Sciatic nerve (tissue), 2 donors: ENCODE measurements at places on chromosomes 6 and 20. TPM values are rescaled to one million over a fixed set of nuclear protein-coding genes. Genes with fewer than 3 reads are reported as not detected.

CEP162 gene
- total RNA-seq: 17.0 TPM

GRCh38 chr6:89828988-89829471, 650 bp upstream of the CASP8AP2 start:
- no peak for DNase-seq

ZNF831 gene
- total RNA-seq: 0.36 TPM

DNA sequence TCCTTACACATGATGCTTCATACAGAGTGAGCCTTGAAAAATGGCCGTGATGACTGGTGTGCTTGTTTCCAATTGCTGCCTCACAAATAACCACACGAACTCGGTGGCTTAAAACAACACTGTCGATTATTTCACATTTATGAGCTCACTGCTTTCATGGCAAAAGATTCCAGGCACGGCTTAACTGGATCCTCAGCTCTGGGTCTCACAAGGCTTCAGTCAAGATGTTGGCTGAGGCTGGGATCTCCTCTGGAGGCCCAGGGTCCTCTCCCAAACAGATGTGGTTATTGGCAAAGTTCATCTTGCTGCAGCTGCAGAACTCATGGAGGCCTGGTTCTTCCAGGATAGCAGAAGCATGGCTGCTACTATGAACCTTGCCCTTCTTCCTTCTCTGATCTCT, 144.6 kb downstream of the TFAP2C start:
- DNase-seq: no peak

GRCh38 chr20:33291830-33292355, 8.9 kb downstream of the BPIFB1 start:
- DNase-seq: peak; percentile 66

DNA sequence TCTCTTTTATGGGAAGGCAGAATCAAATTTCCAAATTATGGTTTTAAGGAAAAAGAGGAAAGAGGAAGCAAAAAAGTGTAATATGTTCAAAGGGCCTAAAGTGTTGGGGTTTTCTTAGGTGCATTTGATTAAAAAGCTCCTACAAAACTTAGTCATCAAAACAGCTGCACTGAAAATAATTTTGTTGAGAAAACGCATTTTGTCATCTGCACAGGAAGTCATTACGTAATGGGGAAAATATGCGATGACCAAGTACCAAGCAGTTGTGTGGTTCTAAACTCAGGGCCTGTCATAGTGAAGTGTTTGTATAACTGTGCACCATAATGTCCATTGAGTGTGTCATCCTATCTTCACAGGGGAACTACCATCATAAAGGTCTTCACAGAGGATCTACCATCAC, 15.6 kb downstream of the HAO1 start:
- DNase-seq: no peak

DNA sequence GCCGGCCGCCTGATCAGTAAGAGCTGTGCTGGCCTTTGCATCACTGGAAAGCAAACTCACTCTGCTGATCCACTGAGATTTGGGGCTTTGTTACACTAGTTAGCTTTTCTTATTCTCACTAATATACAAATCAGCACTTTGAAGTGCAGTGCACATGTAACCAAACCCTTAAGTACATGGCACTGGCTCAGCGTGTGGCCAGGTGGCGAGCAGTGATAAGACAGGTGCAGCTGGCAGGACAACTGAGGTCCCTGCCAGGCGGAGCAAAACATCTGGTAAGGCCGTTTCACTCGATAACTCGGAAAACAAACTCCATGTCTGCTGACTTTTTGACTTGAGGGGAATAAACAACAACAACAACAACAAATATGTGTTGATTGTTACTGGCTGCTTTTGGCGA, 11.0 kb downstream of the GFRA4 start:
- DNase-seq: peak; percentile 36

DNA sequence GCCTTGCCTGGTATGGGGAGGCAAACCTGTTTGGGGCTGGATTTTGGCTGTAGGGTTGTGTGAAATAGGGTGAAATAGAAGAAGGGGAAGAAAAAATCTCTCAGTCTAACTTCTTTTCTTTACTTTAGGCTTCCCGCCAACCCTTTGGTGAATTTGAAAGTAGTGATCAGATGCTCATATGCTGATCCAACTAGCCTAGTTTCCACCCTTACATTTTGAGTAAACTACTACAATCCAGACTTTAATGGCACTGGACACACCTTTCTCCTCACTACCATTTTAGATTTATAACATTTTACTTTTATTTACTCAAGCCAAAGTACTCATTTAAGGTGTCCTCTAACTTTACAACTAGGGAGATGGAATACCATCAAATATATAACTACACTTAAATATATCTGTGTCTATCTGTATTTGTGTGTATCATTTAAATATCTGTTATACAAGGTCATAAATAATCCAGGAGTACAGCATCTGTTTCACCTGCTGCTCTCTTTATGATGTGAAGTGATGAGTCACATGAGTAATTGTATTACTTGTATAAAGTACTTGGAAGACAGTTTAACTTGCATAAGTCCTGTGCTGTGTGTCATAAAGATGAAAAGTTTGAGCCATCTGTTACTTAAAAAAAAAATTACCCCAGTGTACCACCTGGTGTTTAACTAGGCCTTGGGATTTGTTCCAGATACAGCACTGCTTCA, 172.1 kb downstream of the CDKAL1 start:
- DNase-seq: no peak

LY6G6C gene
- total RNA-seq: 0.71 TPM

GRCh38 chr6:79665725-79666551, 34.8 kb downstream of the SH3BGRL2 start:
- DNase-seq: no peak

GRCh38 chr6:148044261-148044751, 298.3 kb upstream of the SASH1 start:
- no peak for DNase-seq

- no peak for DNase-seq
Observed at GRCh38 chr6:25165177-25165576, 114.0 kb upstream of the CARMIL1 start.

GRCh38 chr20:62726716-62727583, 18.3 kb downstream of the NTSR1 start:
- no peak for DNase-seq

PRKN gene
- 15.9 TPM for total RNA-seq

SEL1L2 gene
- not detected for total RNA-seq

GRCh38 chr6:106745197-106745770, 115.9 kb downstream of the QRSL1 start:
- DNase-seq: no peak

- DNase-seq: no peak
Observed at GRCh38 chr6:151757506-151757955, 50.0 kb upstream of the ESR1 start.

DNA sequence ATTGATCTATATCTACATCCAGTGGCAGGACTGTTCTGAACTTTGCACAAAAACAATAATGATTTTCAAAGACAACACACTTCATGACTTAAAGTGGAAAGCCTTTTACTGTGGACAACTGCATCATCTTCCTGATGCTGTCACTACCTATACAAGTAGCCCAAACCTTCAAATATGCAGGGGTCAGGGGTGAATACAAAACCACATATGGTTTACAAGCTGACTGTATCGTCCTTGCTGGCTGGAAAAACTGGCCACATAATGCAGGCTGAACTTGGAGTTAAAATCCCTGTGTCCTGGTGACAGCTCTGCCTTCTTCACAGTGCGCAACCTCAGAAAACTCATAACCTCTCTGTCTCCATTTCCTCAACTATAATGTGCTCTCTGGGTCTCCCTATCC, 128.9 kb downstream of the GMDS start:
- DNase-seq: no peak
